ENCODE measurements at places on chromosomes 7 and 10. TPM values are rescaled to one million over a fixed set of nuclear protein-coding genes. Genes with fewer than 3 reads are reported as not detected.

Gene MMRN2
- 7.1 TPM for total RNA-seq

Gene PPP1R3A
- not detected for total RNA-seq

Gene PRSS1
- not detected for total RNA-seq

Gene SPAM1
- not detected for total RNA-seq

Gene SNCG
- total RNA-seq: 5.3 TPM

All from esophagus squamous epithelium (tissue), 5 donors.